CD4-positive, alpha-beta memory T cell (primary cell): ENCODE measurements at places on chromosomes 16 and 17.

GRCh38 chr16:49581630-49582298 is 208.2 kb downstream of the C16orf78 start:
- no peak for DNase-seq

GRCh38 chr16:80751167-80751566 is 53.2 kb downstream of the CDYL2 start:
- DNase-seq, result no peak

- DNase-seq, result no peak
These were observed 53.7 kb downstream of the RPH3AL start for GRCh38 chr17:298791-299450.

GRCh38 chr17:70774339-70775117 is 605.2 kb downstream of the KCNJ2 start:
- DNase-seq, result no peak

GRCh38 chr17:42071810-42072209 is 21.4 kb upstream of the C17orf113 start:
- no peak for DNase-seq

DNA sequence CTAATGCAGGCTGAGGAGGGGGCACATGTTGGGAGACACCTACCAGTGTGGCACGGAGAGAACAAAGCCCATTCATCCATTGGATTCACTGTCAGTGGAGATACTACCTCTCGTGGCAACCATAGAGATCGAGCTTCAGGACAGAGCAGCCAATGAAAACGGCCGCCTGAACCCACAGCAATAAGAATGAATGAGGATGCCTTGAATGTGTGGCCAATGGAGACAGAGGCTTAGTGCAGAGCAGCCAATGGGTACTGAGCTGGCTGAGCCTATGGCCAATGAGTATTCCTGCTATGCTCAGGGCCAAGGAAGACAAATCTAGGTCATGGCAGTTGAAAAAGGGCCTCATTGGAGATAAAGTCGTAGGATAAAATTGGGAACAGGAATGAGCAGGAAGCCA is 10.9 kb downstream of the ARHGEF15 start:
- DNase-seq, result no peak

- DNase-seq, result no peak
These were observed 769 bp downstream of the TMEM88 start for GRCh38 chr17:7855660-7856010.

DNA sequence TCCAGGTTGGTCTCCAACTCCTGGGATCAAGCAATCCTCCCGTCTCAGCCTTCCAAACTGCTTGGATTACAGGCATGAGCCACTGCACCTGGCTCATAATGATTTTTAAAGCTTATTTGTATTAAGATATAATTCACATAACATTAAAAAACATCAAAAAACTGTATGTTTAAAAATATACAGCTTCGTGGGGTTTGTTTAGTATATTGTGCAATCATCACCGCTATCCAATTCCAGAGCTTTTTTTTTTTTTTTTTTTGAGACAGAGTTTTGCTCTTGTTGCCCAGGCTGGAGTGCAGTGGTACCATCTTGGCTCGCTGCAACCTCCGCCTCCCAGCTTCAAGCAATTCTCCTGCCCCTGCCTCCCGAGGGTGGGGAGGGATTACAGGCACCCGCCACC is 11.0 kb upstream of the SLC25A19 start:
- DNase-seq, result no peak

DNA sequence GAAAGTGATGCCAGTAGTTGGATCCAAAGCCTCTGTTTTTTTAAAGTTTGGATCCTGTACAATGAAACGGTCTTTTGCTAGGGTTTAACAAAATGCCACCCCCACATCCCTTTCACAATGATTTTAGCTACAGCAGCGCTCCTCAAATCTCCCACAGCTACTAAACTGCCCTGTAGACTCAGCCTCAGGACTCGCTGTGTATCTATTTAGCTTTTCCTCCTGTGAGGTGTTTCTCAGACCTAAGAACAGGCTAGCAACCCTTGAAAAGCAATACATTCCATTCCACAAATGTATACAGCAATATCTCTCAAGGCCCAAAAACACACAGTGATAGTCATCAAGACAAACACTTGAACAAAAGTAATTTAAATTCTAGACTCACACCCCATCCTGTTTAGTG is 206.4 kb downstream of the ZFHX3 start:
- no peak for DNase-seq

DNA sequence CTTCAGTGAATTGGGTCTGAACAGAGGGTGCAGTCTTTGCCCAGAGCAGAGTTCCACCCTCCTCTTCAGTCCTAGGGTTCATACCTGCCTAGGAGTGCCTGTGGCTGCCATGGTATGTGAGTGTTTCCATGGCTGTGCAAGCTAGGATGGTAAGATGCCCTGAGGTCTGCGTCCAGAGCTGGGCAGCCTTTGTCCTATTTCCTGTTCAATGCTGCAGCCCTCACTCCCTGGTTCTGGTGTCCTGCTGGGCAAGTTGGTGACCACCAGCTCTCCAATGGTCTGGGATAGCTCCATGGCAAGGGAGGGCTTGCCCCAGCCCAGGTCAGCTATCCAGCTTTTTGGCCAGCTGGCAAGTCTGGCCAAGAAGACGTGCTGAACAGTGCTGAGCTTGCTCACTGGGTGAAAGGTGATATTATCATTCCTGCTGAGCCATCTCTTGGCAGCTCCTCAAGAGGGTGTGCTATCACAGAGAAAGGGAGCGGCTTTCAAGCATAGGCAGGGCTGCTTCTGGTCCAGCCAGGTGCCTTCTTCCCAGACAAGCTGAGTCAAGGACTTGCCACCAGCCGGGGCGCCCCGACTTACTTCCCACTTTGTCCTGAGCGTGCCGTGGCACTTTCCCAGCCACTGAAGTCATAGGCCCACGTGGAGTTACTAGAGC is 13.0 kb upstream of the NFATC3 start:
- DNase-seq, result no peak

DNA sequence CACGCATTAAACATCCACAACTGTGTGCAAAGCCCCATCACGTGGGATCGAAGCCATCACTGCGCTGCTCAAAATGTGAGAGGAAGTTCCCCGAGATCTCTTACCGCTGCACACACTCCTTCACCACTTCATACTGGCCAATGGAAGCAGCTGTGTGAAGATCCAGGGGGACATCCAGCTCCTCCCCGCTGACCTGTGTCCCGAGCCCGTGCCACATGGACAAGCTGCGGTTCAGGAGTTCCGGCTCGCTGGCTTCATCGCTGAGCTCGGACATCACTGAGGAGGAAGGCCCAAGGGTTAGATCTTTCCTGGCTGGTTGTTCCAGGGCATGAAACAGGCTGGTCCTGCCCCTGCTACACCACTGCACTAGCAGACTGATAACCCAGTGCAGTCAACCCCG is 4.2 kb downstream of the ANKS3 start:
- DNase-seq, result no peak

DNA sequence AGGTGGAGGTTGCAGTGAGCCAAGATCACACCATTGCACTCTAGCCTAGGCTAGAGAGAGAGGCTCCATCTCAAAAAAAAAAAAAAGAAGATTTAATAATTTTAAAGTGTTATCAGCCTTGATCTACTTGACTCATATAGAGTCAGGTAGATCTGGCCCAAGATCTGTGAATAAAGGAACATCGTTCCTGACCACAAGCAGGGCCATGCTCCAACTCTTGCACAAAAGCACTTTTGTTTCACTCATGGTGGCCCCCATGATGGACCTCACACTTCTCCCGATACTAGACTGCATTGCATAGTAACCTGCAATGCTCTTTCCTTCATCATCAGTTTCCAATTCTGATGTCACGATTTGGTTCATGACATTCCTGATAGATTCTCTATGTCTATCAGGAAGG is 5.2 kb upstream of the MYH11 start:
- DNase-seq, result no peak

GRCh38 chr16:66515596-66516508 is 34.1 kb downstream of the TK2 start:
- DNase-seq, result no peak

GRCh38 chr16:25110387-25110947 is 1.1 kb upstream of the LCMT1 start:
- peak; percentile 4 for DNase-seq

GRCh38 chr16:28255838-28256237 is 36.5 kb upstream of the SBK1 start:
- no peak for DNase-seq

GRCh38 chr17:77228241-77228752 is 87.5 kb downstream of the SEC14L1 start:
- DNase-seq, result no peak

- DNase-seq, result no peak
These were observed 195.3 kb upstream of the RPL38 start for GRCh38 chr17:74008196-74008595.

DNA sequence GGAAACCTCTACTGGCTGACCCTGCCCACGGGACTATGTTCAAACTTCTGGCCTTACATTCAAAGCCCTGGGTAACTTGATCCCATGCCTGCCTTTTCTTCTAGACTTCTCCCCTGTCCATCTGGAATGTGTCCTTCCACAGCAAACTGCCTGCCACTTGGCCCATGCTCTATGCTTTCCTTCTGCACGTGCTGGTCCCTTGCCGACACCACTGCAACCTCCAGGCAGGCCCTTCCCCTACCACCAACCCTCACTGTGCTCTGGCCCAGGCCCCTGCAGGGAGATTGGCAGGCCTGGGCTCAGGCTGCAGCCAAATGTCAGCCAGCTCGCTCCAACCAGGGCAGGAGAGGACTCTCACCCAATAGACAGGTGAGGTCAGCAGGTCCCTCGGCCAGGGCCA is 11.0 kb downstream of the HSD11B2 start:
- DNase-seq, result no peak

- DNase-seq, result no peak
These were observed 134.7 kb downstream of the ABCA8 start for GRCh38 chr17:68820476-68820824.

GRCh38 chr17:27481327-27481726 is 25.1 kb downstream of the KSR1 start:
- peak; percentile 76 for DNase-seq

GRCh38 chr16:64417711-64418227 is 704.1 kb downstream of the CDH11 start:
- DNase-seq, result no peak

DNA sequence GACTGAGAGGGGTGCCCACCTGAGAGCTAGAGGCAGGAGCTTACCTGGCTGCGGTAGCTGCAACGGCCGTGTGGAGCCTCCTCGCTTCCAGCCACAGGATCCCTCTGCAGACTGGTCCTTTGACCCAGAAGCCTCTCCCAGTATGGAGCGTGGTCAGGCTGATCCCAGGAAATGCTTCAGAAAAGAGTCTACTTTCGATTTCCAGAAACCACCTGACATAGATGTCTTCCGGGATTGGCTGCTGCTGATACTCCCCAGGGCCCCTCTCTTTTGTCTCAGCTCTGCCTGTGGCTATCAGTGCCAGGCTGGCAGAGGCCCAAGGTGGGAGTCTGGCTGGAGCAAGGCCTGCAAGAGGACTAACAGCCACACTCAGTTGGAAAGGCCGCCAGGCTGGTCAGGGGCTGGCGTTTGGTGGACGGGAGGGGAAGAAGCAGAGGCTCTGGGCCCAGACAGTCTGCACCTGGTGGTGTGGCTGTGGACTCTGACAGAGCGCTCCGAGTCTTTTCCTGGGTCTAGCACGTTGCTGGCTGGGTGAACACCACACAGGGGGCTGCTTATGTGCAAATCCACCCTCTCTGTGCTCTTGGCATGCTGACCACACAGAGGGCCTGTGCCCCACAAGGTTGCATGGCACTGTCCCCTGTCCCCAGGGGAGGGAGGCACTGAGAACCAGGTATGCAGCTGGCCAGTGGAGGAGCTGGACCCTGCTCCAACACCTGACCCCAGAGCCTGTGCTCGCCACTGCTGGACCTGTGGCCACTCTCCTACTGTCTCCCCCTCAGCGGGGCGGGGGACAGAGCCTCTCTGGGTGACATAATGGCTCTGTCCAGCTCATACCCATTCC is at the start of gene LGALS3BP:
LGALS3BP (minus strand) TSS at position 144 of the 844 bp plus-strand sequence. CDS start 2,732 bp downstream, outside the sequence.
- peak; percentile 24 for DNase-seq

- peak; percentile 83 for DNase-seq
These were observed at the start of gene SMARCE1 for GRCh38 chr17:40647624-40648383. TSS of gene SMARCE1 (minus strand) at chr17:40647818. CDS start at chr17:40645802, 2,016 bp downstream.

DNA sequence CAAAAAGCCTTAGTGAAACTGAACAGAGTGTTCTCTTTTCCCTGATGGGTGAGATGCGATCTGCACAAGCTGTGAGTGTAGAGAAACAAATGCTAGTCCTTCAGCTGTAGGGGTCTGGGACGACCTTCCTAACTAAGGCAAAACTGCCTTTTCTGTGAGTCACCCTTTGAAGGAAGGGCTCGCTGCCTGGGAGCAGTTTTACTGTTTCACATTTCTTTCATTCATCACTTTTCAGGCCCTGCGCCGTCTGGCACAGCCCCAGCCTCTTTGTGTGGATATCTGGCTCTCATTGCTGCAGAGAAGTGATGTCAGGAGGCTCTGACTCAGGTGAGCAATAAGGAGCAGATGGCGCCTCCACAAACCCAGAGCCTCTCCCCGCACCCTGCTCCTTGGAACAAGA is 57.4 kb downstream of the HS3ST3A1 start:
- no peak for DNase-seq

GRCh38 chr17:16908273-16908672 is 63.6 kb downstream of the TNFRSF13B start:
- no peak for DNase-seq

- no peak for DNase-seq
These were observed 32.5 kb upstream of the TNRC6C start for GRCh38 chr17:77925831-77926543.

DNA sequence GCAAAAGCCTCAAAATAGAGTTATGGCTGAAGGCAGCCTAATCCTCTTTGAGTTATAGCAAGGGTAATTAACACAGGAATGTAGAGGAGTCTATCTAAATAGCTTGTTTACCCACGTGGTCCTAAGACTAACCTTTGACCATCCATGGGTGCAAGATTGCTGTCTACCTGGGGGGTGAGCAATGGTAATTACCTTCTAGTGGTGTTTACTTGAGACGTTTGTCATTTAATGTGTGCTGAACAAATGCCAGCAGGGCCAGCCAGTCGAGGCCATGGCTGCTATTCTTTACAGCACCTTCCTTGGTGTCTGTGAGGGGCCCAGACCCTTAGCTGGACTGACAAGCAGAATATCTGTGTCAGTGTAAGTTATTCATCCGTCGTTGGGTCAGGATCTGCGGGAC is 13.9 kb upstream of the PRPSAP1 start:
- no peak for DNase-seq

DNA sequence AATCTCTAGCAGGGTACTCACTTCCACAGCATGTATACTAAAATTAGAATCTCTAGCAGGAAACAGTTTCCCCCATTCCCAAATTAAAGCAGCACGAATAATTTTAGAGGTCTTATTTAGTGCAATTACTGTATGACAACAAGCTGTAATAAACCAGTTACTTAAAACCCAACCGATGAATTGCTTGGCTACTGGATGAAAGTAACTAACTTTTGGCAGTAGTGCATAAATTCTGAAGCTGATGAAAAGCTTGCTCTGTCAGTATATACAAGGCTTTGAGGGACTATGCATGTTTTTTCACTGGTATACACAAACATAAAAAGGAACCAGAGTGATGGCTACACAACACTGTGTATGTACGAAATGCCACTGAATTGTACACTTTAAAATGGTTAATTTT is 89.4 kb downstream of the CFDP1 start:
- DNase-seq, result no peak
